ENCODE measurements at places on chromosomes 12 and 14.

GRCh38 chr12:47237751-47238211 is 158.0 kb upstream of the AMIGO2 start:
- no peak for DNase-seq

- DNase-seq, result peak; percentile 7
Observed at GRCh38 chr12:12070674-12071656, at the start of gene BCL2L14. TSS of gene BCL2L14 (plus strand) at chr12:12070939. CDS start at chr12:12079306, 8,367 bp downstream.

GRCh38 chr12:95200128-95200894 is 17.0 kb downstream of the FGD6 start:
- DNase-seq, result no peak

DNA sequence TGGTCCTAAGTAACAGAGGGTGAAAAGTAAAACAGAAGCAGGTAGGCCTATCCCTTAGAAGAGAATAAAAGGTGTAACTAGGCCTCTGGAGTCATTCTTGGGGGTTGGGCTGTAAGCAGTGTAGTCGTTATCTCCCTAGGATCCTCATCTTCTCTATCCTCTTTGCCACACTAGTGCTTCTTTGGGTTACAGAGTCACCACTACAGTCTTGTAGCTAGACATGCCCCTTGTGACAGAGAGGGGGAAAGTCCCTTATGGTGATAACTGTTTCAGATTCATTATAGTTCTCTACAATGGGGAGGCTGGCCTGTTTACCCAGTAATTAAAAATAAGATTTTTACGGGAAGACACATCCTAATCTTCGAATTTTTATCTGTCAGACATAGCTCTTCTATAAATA is 16.4 kb upstream of the SRP54 start:
- no peak for DNase-seq

DNA sequence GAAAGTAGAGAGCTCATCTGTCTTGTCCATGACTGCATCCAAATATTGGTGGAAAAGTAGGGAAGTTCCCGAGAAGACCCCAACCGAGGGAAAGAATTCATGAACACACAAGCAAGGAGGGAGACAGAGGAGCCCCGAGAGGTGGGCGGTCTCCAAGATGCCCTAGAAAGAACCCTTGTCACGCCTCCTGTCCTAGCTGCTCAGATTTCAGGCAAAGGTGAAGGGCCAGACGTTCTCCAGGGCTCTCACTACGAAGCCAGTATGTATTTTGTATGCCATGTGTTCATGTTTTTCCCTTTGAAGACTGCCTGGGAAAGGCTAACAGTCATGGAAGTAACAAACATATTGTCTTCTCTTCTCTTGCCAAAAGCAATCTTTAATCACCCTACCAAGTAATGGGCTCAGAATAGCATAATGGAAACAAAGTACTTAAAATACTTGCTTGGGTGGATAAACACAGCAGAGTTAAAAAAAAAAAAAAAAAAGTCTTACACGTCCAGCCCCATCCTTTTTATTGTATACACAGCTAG is 99.2 kb upstream of the TBX3 start:
- DNase-seq, result no peak
